CD4-positive, CD25-positive, alpha-beta regulatory T cell (primary cell): ENCODE measurements at places on chromosomes 1 and 21.

DNA sequence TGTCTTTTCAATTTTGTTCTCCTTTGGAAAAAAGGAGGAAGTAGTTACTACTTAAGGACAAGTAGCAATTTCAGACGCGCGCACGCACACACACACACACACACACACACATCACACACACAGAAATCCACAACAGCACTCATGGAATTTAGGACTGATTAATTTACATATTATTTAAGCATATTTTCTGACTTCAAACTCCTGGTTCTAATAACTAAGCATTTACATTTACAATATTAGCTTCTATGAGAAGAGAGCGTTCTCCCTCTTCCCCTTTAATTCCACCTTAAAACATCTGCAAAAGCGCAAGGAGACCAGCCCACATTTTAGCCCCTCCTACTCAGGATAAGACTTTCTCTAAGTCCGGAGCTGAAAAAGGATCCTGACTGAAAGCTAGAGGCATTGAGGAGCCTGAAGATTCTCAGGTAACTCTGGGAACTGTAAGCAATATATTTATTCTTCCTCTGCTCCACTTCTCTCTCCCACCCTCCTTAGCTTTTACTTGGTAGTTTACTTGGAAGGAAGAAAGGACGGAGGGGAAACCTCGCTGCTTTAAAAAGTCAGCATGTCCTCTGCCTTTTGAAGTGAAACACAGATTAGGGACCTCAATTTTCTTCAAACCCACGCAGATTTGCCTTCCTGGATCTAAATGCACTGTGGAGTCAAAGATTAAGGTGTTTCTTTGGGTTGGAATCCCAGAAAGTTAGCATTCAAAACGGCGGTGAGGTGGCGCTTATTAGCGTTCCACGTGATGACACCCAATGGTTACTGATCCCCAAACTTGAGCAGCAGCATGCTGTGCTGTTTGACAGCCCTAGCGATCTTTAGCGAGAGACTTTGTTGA lies at the start of gene PLA2G4A:
Gene PLA2G4A, plus strand, starts transcription at position 339 of the 844 bp plus-strand sequence. CDS start 25,406 bp downstream, outside the sequence.
- H3K36me3 ChIP-seq = no peaks in the 10 kb centered on the region
- no peaks in the 10 kb centered on the region for H3K4me1 ChIP-seq
- no peak within 1 kb of the TSS for H3K27ac ChIP-seq
- H3K4me3 ChIP-seq = peak within 1 kb of the TSS; percentile 73
- H3K27me3 ChIP-seq = no peaks in the 10 kb centered on the region
- DNase-seq = no peak

GRCh38 chr1:178538192-178538916 lies 25.4 kb downstream of the TEX35 start:
- no peaks in the 10 kb centered on the region for H3K36me3 ChIP-seq
- H3K27me3 ChIP-seq = no peaks in the 10 kb centered on the region
- no peak overlapping the region for H3K27ac ChIP-seq
- no peak for DNase-seq
- H3K4me1 ChIP-seq = peaks cover 18% of the 10 kb centered on the region

DNA sequence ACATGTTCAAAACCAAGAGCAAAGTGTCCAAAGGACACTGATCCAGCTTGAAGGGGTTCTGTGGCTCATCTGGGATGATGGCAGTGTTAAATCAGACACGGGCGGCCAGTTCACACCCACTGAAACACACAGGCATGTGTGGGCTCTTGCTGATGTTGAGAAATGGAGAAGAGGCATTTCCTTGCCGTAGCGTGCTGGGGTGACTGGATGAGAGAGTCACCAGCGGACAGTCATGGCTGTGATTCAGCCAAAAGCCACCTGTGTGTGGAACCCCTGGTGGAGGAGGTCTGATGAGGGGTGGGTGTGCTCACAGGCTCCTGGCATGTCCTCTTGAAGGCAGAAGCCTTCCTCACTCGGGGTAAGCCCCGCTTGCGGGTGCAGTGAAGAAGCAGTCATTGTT lies 7.2 kb downstream of the C1orf35 start:
- no peak for DNase-seq
- H3K4me3 ChIP-seq = no peak overlapping the region
- peaks cover 52% of the 10 kb centered on the region for H3K36me3 ChIP-seq
- no peaks in the 10 kb centered on the region for H3K27me3 ChIP-seq

GRCh38 chr1:18556364-18556763 lies 74.3 kb upstream of the PAX7 start:
- H3K27me3 ChIP-seq = peaks cover 7% of the 10 kb centered on the region
- no peaks in the 10 kb centered on the region for H3K36me3 ChIP-seq
- H3K4me3 ChIP-seq = no peak overlapping the region

DNA sequence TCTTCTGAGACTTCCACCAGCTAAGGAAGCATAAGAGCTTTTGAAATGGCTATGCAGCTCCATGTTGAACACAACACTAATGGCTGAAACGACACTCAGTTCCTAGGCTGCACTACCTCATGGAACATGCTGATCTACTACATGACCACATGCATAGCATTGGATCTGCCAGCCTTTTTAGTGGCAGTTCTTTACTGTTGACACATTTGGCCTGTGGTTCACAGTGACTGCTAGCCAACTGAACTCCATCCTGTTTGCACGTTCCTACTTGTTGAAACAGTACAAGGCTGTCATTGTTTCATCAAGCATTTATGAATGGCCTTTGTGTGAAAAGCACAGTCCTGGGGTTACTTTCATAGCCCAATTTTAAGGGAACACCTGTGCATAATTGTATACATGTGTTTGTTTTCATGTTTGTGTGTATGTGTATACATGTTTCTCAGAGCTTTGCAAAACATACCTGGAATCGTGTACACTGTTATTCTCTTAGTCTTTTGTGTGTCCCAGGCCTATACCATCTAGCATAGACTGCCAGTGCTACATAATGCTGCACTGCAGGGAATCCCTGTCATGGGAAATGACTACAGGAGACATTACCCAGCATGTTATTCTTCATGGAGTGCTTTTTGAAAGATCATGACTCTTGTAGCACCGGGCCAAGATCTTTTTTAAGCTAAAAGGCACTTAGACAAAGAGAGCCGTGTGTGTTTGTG lies 179.6 kb upstream of the ESRRG start:
- no peaks in the 10 kb centered on the region for H3K4me1 ChIP-seq
- no peak overlapping the region for H3K27ac ChIP-seq
- H3K27me3 ChIP-seq = no peaks in the 10 kb centered on the region
- H3K36me3 ChIP-seq = no peaks in the 10 kb centered on the region
- no peak for DNase-seq
- no peak overlapping the region for H3K4me3 ChIP-seq

- DNase-seq = no peak
- no peaks in the 10 kb centered on the region for H3K4me1 ChIP-seq
- H3K27ac ChIP-seq = no peak overlapping the region
- no peaks in the 10 kb centered on the region for H3K36me3 ChIP-seq
- H3K27me3 ChIP-seq = no peaks in the 10 kb centered on the region
Observed at GRCh38 chr1:234745844-234746797, 136.1 kb upstream of the IRF2BP2 start.

DNA sequence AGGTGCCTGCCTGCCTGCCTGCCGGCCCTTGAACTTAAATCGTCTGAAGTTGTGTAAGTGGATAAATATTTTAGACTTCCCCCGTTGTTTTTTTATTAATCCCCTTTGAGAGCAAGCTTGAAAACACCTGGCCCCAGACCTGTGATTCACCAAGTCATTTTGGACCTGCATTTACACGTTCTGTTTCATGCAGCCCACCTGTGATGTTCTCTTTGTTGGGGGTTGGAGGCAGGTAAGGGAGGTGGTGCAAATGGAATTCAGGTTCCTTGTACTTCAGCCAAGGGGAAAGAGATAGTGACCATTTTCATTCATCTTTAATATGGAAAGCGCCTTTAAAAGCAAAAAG lies 1.2 kb downstream of the SLC37A1 start:
- H3K4me3 ChIP-seq = peak overlapping the region; percentile 71
- H3K27ac ChIP-seq = no peak overlapping the region
- peaks cover 16% of the 10 kb centered on the region for H3K36me3 ChIP-seq
- no peak for DNase-seq
- H3K27me3 ChIP-seq = no peaks in the 10 kb centered on the region
- peaks cover 27% of the 10 kb centered on the region for H3K4me1 ChIP-seq
